ENCODE measurements at places on chromosomes 13 and 19. TPM values are rescaled to one million over a fixed set of nuclear protein-coding genes. Genes with fewer than 3 reads are reported as not detected.

EFNA2 gene
- total RNA-seq, result not detected

OR7C1 gene
- not detected for total RNA-seq

FBXO17 gene
- total RNA-seq, result not detected

GRCh38 chr13:25059166-25059565 is 36.8 kb upstream of the PABPC3 start:
- peaks cover 45% of the 10 kb centered on the region for H3K27me3 ChIP-seq
- no peak for DNase-seq
- no peaks in the 10 kb centered on the region for H3K36me3 ChIP-seq
- no peak overlapping the region for H3K4me3 ChIP-seq
- no peaks in the 10 kb centered on the region for H3K4me1 ChIP-seq

DNA sequence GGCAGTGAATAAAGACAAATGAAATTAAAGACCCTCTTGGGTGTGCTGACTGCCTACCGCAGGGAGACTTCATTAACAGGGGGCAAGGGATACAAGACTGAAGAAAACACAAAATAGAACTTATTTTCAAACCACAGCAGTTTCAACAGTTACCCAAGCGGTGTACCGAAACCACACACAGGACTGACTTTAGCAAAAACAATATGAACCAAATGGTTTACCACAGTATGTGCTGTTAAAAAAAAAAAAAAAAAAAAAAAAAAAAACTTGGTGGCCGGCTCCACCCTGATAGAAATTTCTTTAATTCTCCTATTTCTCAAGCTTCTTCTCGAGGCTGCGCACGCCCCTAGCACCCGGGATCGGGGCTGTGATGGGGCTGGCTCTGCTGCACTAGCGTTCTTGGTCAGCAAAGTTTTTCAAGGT is 42.6 kb downstream of the KLF2 start:
- no peak overlapping the region for H3K4me3 ChIP-seq
- no peaks in the 10 kb centered on the region for H3K36me3 ChIP-seq
- no peak for DNase-seq
- H3K4me1 ChIP-seq, result no peaks in the 10 kb centered on the region

GRCh38 chr13:79905018-79905417 is 424.1 kb downstream of the NDFIP2 start:
- DNase-seq, result no peak
- H3K4me1 ChIP-seq, result no peaks in the 10 kb centered on the region
- no peaks in the 10 kb centered on the region for H3K36me3 ChIP-seq
- H3K27me3 ChIP-seq, result no peaks in the 10 kb centered on the region
- H3K27ac ChIP-seq, result no peak overlapping the region

- no peaks in the 10 kb centered on the region for H3K36me3 ChIP-seq
- H3K4me3 ChIP-seq, result no peak overlapping the region
- peaks cover 32% of the 10 kb centered on the region for H3K4me1 ChIP-seq
These were observed 95.5 kb upstream of the SERP2 start for GRCh38 chr13:44278166-44278565.

GRCh38 chr13:35723053-35723461 is 246.6 kb upstream of the MAB21L1 start:
- no peaks in the 10 kb centered on the region for H3K36me3 ChIP-seq
- H3K27ac ChIP-seq, result no peak overlapping the region
- H3K4me1 ChIP-seq, result peaks cover 6% of the 10 kb centered on the region
- DNase-seq, result no peak

GRCh38 chr13:23159760-23160637 is 20.8 kb upstream of the SGCG start:
- H3K36me3 ChIP-seq, result no peaks in the 10 kb centered on the region
- H3K27me3 ChIP-seq, result peaks cover 46% of the 10 kb centered on the region
- no peaks in the 10 kb centered on the region for H3K4me1 ChIP-seq
- no peak overlapping the region for H3K27ac ChIP-seq
- H3K4me3 ChIP-seq, result no peak overlapping the region
- no peak for DNase-seq

Measured in PC-3 (cell line).